Activated CD4-positive, CD25-positive, alpha-beta regulatory T cell treated with anti-CD3 and anti-CD28 coated beads, Interleukin-2, amount 50 U/mL, for 24 hours (primary cell): ENCODE measurements at places on chromosomes 2 and 18.

- ATAC-seq, result no peak
These were observed 142.7 kb downstream of the ADCYAP1 start for GRCh38 chr18:1047406-1047805.

GRCh38 chr2:67945056-67945455 lies 117.7 kb downstream of the C1D start:
- no peak for ATAC-seq

- ATAC-seq, result no peak
These were observed 295 bp downstream of the GAREM1 start for GRCh38 chr18:32470460-32470713.

- no peak for ATAC-seq
These were observed 223.6 kb upstream of the EPAS1 start for GRCh38 chr2:46073540-46074046.

GRCh38 chr2:12442476-12442847 lies 274.3 kb upstream of the TRIB2 start:
- ATAC-seq, result peak; percentile 93

DNA sequence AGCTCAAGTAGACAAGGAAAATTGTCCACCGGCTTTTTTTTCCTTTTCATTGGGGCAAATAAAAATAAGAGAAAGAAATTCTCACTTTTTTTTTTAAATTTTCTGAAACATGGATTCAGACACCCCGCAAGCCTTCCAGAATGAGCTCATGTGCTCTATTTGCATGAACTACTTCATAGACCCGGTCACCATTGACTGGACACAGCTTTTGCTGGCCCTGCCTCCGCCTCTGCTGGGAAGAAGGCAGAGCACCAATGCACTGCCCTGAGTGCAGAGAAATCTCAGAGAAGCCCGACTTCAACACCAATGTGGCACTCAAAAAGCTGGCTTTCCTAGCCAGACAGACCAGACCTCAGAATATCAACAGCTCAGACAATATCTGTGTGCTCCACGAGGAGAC lies 30.2 kb upstream of the TRIM43B start:
- ATAC-seq, result no peak

GRCh38 chr18:59267503-59268126 lies 5.6 kb downstream of the RAX start:
- ATAC-seq, result no peak

DNA sequence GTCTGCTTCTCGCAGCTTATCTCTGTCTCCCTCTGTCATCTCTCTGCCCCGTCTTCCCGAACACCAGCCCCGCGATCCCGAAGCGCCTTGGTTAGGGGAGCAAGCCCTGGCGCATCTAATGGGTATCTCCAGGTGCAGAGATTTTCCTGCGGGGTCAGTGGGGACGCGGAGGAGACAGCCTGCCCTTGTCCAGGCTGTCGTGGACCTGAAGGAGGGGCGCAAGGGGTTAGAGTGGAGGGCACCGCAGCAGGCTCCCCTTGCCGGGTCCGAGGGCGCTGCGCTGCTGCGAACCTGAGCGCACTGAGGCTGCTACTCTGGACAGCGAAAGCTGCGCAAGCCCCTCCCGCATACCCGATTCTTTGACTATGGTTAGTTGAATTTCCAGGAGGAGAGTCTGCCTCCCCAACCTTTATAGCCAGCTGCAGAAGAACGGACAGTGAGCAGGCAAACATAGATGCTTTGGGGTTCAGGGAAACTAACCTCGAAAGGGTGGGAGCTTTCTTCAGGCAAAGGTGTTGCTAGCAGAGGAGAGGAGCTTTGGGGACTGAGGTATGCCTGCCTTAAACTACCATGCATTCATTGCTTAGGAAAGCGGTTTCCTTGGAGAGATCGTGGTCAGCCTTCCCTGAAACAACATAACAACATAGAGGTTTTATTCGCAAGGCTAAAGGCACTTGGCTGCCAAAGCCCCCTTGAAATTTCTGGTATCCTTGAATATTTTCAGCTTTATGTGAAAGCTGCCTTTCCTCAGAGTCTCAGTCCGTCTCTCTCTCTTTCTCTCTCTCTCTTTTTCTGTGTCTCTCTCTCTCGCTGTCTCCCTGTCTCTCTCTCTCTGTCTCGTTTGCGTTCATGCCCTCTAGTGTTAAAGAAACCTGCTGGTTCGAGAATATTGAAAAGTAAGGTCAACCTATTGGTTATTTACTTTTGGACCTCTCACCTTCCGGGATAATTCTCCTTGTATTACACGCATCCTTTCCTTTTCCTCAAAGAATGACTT lies 1.6 kb downstream of the GALNT13 start:
- ATAC-seq, result no peak

DNA sequence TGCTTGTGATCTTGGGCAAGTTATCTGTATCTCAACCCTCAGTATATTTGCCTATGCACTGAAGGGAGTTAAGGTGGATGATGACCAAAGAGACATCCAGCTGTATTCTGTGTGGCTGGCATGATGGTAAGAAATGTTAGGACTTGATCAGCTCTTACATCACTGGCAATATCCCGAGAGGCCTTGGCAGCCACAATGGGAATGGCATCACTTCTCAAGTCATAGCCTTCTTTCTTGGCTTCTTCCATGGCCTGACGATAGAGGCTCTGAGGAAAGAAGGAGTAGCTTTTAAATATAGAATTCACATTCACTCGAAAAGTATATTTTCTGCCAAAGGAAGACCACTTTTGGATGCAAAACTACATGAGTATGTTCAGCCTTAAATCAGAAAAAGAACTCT lies 113.5 kb downstream of the NEB start:
- no peak for ATAC-seq

GRCh38 chr2:127421871-127422558 lies 3.8 kb downstream of the PROC start:
- ATAC-seq, result no peak

DNA sequence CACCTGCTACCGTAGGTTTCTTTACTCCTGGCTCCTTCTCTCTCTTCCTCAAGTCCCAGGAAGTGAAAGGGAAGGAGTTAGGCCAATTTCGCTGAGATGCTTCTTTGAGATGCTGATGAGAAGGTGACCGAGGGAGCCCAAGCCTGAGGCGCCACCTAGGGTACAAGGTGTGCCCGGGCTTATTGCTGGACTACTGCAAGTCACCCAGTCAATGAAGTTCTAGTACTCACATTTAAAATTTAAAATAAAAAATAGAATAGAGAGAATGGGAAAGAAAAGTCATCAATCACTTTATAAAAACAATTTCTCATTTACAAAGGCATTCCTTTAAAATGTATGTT lies 45.3 kb downstream of the ACAA2 start:
- no peak for ATAC-seq

DNA sequence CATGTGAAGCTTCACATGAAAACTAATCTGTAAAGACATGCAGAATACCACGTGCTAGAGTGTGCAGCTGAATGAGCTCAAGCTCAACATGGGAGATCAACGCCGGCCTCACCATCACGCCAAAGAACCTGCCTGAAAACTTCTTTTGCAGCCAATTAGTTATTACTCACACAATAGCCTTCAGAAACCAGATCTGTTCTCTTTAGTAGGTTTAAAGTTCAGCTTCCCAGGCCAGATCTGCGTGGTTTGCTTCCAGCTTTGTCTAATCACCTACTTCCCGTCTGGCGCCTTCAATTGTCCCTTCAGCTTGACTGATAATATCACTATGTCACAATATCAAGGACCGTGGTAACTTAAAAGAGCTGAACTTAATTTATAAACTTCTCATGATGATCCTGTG lies 68.0 kb upstream of the ZNF236 start:
- no peak for ATAC-seq

GRCh38 chr18:62856294-62856693 lies 141.0 kb downstream of the PHLPP1 start:
- no peak for ATAC-seq

DNA sequence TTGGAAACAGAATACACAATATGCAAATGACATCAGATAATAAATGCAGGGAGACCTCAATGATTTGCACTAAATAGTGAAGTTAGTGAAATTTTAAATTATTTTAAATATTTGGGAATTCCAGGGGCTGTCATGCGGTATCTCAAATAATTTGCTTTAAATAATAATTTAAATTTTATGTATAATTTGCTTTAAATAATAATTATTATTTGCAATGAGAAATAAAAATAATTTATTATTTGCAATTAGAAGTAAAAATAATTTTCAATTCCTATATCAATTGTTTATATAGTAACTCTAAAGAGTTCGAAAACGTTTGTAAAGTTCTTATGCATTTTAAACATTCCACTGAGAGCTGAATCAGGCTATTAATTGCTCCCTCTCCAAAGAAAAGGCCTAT lies 226.4 kb downstream of the ZBTB7C start:
- no peak for ATAC-seq

DNA sequence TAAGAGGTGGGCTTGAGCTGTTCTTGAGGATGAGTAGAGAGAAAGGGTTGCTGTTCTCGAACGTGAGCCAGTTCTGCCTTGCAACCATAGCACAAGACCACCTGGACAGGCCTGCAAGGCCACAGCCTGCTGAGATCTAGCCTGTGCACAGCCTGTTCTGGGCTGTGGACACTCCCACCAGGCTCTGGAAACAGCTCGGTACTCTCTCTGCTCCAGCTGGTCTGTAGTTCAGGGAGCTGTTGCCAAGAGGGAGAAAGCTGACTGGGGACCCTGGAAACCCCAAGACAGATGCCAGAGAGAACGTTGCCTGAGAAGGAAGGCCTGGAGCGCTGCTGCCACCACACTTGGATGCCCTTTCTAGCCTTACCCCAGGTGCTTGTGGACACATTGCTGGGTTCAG lies 69.8 kb downstream of the CTIF start:
- ATAC-seq, result no peak

DNA sequence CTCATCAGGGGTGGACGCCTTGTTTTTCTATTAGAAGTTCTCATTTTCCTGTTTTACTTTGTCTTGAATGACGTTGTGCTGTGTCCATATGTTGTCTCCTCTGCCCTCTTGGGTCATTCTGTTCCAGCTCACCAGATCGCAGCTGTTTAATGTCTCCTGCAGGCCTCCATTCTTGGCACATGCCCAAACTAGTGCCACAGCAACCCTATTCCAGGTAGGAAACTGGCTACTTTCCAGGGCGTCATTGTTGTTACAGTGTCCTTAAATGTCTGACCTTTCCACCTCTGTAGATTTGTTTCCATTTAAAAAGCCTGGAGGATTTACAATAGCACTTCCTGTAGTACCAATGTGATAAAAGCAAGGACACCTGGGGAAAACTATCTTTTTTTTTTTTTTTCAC lies 500.7 kb downstream of the METTL4 start:
- ATAC-seq, result no peak

GRCh38 chr2:27596627-27597026 lies 13.8 kb downstream of the ZNF512 start:
- no peak for ATAC-seq

DNA sequence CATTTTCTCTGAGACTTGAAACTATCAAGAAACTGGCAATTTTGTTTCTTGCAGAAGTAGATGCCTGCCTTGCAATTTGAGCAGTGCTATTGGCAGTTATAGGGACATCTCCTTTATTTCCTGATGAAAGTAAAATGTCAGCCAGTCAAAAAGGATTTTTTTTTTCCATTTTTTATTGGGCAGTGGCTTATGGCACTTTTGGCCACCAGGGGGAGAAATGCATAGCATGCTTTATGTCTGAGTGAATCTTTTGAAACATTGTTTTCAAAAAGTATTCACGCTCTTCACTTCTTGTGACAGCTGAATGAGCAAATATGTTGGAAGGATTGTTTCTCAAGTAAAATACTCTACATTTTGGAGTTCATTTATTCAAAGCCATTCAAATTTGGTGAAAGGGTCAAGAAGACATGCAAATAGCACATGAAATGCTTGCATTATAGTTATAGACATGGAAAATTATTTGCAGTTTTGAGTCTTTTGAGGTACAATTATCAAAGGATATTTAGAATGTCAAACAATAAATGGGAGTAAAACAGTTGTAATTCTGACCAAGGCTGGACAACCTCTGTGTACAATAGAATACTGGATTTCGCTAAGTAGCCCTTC lies 491.0 kb downstream of the CDH2 start:
- ATAC-seq, result no peak
